ENCODE measurements at places on chromosomes 16 and 17. TPM values are rescaled to one million over a fixed set of nuclear protein-coding genes. Genes with fewer than 3 reads are reported as not detected.

Gene SLC6A2
- not detected for total RNA-seq

Gene CA7
- not detected for total RNA-seq

Gene SMPD3
- 5.4 TPM for total RNA-seq

Gene HSD17B1
- total RNA-seq, result 6.5 TPM

Gene KRT33A
- not detected for total RNA-seq

Gene HBA2
- total RNA-seq, result 173 TPM

Gene FN3K
- total RNA-seq, result 106 TPM

Gene WFIKKN1
- 0.82 TPM for total RNA-seq

Gene PIK3R5
- 8.9 TPM for total RNA-seq

Gene SEZ6
- total RNA-seq, result not detected

Gene KCNG4
- not detected for total RNA-seq

Gene DCTPP1
- total RNA-seq, result 22.9 TPM
